ENCODE measurements at places on chromosomes 12 and 14.
A peak's percentile ranks its signal among the peaks of the same experiment; 100 is the strongest.

DNA sequence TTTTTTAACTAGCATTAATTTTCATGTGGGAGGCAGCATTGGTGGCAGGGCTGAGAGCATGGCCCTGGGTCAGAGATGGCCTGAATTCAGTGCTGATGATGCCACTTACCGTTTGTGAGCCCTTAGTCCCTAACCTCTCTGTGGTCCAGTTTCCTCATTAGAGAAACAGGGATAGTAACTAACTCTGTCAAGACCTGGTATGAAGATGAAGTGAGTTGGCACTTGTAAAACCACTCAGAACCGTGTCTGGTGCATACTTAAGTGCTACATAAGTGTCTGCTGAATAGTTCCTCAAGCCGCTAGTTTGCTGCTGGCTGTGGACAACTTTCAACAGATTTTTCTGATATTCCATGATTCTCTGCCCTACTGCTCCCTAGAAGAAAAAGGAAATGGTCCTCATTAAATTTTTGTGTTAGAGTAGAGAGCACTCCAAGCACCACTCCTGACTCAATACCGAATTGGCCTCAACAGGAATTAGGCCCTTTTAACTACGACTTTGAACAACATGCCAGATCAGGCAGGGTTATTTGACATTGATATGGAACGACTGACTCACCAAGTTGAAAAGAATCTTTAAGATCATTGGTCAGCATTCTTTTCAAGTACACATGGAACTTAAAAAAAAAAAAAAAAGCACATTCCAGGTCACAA lies 250.2 kb downstream of the ANO2 start:
- DNase-seq = no peak

- DNase-seq = no peak
Observed at GRCh38 chr12:81957631-81958030, 198.5 kb upstream of the PPFIA2 start.

- no peak for DNase-seq
Observed at GRCh38 chr12:80509781-80510556, 65.9 kb downstream of the PTPRQ start.

GRCh38 chr12:117497407-117497806 lies 136.0 kb upstream of the NOS1 start:
- no peak for DNase-seq

DNA sequence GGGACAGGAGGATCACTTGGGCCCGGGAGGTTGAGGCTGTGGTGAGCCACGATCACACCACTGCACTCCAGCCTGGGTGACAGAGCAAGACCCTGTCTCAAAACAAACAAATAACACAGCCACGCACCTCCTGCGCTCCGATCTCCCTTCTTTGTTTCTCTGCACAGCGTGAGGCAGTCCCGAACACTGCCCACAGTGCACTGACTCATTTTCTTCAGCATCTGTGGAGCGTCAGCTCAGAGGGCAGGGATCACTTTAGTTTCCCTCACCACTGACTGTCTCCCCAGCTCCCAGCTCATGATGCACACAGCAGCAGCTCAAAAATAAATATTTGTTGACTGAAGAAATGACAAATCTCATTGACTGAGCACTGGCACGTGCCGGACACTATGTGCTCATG lies 883 bp upstream of the MYL2 start:
- no peak for DNase-seq

DNA sequence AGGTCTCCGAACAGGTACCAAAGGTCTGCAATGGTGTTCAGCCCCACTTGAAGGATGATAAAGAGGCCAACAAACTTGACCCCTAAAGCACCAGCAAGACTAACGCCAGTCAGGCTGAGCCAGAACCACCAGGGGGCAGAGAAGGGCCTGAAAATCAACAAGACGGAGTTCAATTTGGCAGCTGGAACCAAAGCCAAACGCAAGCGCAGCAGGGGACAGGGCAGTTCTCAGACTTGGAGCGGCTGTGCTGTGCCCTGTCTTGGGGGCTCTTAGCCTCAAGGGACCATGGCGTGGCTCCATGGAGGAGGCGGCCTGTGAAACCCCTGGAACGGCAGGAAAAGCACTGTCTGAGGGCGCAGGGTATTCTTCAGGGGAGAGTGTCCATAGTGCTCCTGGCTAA lies 19.6 kb downstream of the POMT2 start:
- peak; percentile 70 for DNase-seq

DNA sequence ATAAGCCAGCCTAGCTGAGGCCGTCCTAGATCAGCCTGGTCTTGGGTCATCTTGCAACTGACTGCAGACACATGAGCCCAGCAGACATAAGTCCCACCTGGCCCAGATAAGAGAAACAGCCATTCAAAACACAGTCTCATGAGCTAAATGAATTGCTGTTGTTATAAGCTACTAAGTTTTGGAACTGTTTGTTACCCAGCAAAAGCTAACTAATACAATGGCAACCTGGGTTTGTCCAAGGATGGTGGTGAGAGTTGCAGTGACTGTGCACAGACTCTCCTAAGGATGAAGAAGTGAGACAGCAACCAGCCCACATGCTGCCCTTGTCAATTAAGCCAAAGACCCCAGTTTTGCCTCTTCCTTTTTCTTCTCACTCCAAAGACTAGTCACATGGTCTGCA lies 22.2 kb upstream of the NUAK1 start:
- no peak for DNase-seq

GRCh38 chr12:57270966-57271470 lies 20.0 kb upstream of the STAC3 start:
- DNase-seq = no peak

- no peak for DNase-seq
Observed at GRCh38 chr12:65372574-65372973, 94.1 kb downstream of the MSRB3 start.

GRCh38 chr14:79544698-79545070 lies 666.6 kb downstream of the DIO2 start:
- no peak for DNase-seq

DNA sequence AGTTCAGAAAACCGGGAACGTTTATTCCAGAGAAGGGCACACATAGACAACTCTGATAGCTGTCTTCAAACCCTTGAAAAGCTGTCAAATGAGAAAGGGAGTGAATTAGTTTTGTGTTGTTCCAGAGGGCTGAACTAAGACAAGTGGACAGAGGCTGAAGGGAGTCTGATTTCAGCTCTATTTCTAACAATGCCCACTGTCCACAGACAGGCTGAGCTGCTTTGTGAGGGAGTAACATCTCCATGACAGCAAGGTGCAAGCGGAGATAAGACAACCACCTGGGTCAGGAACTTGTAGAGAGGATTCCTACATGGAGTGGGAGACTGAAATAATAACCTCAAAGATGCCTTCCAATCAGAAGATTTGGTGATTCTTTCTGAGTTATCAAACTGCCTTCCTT lies 25.6 kb upstream of the PARP11 start:
- no peak for DNase-seq

DNA sequence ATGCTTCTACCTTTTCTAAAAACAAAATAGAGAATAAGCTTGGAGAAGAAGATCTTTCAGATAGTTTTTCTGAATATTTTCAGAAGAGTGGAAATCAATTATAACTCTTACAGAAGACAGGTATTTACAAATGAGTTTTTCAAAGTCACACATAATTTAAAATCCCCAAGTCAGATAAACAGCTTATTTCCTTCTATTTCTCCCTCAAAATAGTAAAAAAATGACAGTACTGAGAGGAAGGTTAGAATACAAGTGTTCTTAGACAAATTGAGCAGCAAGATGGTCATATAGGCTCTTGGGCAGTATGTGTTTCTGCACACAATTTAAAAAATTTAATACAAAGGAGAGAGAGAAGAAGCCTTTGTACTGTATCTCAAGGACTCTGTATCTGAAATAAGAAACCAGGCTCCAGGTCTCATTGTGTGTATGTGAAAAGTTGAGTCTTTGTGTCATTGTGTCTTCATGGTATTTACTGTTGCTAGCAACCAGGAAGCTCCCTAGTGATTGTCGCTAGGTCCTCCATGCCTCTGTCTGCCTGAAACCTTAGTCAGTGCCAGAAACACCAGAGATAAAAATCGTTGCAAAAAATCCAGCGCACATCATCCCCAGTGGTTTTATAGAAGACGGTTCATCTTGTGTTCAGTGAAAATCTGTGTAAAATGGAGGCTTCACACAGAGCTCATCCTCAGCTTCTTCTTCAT lies 12.9 kb upstream of the TUBA1A start:
- DNase-seq = no peak

DNA sequence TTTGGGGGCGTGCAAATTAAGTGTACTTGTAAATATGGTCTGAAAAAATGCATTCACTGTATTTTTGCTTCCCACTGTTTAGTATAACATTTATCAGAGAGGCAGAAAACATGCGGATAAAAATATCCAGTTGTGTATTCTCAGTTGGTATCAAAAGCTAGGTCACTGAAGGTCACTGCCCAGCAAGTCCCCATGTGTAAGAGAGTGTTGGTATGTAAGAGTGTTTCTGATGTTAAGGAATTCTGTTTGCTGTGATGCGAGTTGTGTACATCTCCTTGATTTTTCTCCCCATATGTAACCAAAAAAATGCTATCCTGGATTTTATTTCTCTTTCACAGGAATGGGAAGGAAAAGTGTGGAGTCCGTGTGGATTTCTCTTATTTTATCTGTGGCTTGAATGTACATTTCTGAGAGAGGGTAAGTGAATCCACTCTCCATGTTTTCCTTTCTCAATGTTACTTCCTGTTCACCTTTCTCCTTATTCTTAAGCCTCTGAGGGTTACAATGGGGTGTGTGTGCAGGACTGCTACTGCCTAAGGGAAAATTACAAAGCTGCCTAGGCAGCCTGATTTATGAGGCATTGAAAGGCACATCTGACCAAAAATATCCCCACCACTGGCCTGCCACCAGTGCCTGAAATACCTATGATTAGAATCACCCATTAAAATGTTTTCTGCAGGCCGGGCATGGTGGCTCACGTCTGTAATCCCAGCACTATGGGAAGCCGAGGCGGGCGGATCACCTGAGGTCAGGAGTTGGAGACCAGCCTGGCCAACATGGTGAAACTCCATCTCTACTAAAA lies 97.9 kb upstream of the USP44 start:
- DNase-seq = peak; percentile 88

GRCh38 chr12:76029982-76030340 lies 1.6 kb downstream of the PHLDA1 start:
- DNase-seq = peak; percentile 68

All from T47D (cell line).